ENCODE measurements at places on chromosomes 5 and 9. TPM values are rescaled to one million over a fixed set of nuclear protein-coding genes. Genes with fewer than 3 reads are reported as not detected.
A peak's percentile ranks its signal among the peaks of the same experiment; 100 is the strongest.

- DNase-seq, result no peak
Observed at GRCh38 chr5:154479944-154480750, 2.1 kb upstream of the HAND1 start.

GRCh38 chr5:58404734-58405133 is 55.2 kb downstream of the PLK2 start:
- no peak for DNase-seq

DNA sequence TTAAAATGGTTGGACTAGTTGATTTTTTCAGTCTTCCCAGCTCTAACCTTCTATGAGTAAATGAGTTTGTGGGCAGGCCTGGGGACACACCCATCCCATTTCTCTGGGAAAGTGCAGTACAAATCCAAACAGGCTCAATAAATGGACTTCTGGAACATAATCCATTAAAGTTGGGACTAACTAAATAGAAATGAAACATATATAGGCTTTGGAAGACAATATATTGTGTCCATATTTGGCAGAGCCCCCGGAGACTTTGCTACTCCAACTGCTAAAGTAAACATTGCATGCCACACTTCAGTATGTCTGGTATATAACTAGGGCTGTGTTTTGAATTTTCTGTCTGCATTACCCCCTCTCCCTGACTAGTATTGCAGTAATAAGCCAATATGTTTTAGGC is 191.4 kb upstream of the DAB2 start:
- no peak for DNase-seq

- DNase-seq, result peak; percentile 71
Observed at GRCh38 chr5:68170826-68171558, 44.6 kb upstream of the PIK3R1 start.

DNA sequence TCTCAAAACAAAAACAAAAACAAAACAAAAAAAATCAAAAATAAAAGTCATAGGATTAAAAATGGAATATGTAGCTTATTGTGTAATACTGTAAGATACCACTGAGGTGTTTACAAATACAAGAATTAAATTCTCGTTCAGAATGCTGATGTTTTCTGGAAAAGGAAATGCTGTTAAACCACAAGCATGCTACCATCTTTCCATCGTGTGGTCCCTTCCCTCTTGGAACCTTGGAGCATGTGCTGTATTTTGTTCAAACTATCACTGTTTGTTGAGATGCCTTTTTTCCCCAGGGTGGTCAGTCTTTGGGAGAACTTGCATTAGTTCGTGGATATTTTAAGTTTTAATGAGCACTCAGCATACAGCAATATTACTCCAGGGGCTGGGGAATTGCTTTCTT is 39.7 kb downstream of the SUB1 start:
- no peak for DNase-seq

GRCh38 chr9:120619751-120620655 is 40.0 kb upstream of the CDK5RAP2 start:
- no peak for DNase-seq

- no peak for DNase-seq
Observed at GRCh38 chr5:13664377-13664776, 280.1 kb downstream of the DNAH5 start.

DNA sequence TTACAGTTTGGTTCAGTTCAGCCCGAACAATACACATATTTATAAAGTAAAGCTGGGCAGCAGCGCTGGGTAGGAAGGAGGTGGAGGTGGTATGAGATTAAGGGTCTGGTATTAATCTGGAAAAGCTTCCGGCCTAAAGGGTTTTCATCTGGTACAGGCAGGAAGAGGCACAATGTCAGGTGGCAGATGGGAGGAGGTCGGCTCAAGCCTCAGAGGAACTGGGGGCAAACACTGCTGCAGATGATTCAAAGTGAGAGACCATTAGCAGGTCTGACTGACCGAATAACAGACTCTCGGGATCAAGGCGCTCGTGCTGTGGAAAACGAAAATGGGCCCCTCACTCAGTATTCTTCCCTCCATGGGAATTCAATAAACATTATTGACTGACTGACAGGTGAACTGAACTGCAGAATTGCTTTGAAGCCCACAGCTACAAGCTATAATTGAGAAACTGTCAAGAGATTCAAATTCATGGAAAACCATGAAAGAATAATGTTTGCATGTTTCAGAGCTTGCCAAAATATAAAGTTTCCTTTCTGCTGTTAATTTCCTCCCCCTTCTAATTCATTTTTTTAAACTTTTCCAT is 75.3 kb downstream of the TMEM167A start:
- DNase-seq, result no peak

DNA sequence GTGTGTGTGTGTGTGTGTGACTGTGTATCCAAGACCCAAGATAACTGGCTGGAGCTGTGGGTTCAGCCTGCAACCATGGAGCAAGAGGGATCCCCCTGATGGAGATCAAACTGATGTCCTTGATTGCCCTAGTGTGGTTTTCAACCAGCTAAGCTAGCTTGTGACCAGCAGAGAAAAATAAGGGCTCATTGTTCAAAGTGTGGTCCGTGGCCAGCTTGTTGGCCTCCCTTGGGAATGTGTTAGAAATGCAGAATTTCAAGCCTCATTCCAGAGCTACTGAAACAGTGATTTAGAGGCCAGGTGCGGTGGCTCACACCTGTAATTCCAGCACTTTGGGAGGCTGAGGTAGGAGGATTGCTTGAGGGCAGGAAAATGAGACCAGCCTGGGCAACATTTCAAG is 79.9 kb downstream of the ACER2 start:
- no peak for DNase-seq

DNA sequence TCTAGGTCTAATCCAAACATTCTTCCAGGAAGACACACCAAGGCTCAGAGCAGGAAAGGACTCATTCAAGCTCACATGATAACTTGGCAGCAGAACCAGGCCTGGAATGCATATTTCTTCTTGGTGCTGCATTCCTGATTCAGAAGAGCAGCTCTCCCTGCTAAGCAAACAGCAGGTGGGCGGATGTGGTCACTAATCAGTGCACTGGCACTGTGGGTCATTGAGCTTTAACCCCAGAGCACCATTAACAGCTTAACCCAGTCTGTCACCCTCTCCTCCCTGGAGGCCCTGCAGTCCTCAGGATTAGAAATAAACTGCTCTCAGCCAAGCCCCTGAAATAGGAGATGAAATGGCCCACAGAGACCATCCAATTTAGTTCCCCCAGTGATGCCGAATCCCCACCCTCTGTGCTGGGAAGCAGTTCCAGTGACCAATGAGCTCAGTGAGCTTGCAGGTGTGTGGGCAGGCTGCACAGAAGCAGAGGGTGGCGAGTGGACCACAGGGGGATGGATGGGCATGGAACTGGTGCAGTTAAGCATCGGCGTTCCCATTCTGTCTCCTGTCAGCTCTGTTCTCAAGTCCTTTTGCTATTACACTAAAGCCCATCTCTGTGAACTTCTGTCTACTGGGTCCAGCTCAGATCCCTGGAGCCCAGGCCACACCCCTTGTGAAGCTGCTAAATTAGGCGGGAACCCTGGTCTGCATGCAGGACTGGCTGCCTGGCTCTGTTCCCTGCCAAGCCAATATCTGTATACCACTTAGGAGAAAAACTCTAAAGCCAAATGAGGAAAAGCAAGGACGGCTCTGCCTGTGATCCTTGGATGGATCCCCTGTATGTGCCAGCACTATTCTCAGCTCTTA is 16.6 kb upstream of the MEGF9 start:
- peak; percentile 38 for DNase-seq

DNA sequence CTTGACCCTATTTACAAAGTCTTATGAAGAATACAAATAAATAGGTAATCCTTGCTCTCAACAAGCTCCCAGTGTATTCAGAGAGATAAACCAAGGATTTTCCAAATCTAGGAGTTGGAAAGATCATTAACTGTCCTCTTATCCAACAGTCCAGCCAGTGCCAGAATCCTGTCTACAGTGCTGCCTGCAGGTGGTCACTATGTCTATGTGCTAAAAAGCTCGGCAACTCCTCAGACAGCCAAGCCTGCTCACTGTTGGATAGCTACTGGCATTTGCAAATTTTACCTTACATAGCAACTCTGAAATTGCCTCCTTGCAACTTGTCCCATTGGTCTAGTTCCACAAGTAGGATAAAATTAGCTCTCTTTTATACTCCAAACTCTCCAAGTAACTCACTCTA is 187.4 kb downstream of the DCP2 start:
- DNase-seq, result no peak

DNA sequence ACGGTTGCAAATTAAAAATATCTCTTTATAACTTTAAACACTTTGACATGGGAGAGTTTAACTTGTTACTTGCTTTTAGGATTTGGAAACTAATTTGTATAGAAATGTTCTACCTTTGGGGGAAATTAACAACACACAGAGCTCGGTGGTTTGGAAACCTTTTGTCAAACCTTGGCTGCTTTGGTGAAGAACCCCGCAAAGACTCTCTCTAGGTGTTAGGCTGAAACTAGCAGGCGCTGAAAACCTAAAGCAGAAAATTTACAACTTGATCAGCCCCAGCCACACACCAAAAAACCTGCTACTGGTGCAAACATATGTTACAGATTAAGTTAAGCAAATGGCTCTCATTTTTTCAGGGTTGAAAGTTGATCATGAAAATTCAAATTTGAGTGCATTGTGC is 25.8 kb downstream of the NR2F1 start:
- no peak for DNase-seq

The ENHO gene
- total RNA-seq, result 0.60 TPM

The GPR21 gene
- total RNA-seq, result 0.55 TPM

The ALDOB gene
- 1.4 TPM for total RNA-seq

The TAF11L10 gene
- total RNA-seq, result not detected

The TYRP1 gene
- total RNA-seq, result 31.0 TPM

The CCL27 gene
- total RNA-seq, result not detected

The BTNL9 gene
- 31.4 TPM for total RNA-seq

The TMEM174 gene
- not detected for total RNA-seq

The SYK gene
- 10.3 TPM for total RNA-seq

All from left cardiac atrium (tissue), 4 donors.